GOT3 (cell line): ENCODE measurements at places on chromosomes 13 and 19.

GRCh38 chr19:38975861-38976271 lies 324 bp upstream of the FBXO17 start:
- no peak for DNase-seq

GRCh38 chr13:70964874-70965273 lies 856.6 kb upstream of the KLHL1 start:
- no peak for DNase-seq

GRCh38 chr19:2533686-2534422 lies 57.9 kb downstream of the GADD45B start:
- DNase-seq, result no peak

DNA sequence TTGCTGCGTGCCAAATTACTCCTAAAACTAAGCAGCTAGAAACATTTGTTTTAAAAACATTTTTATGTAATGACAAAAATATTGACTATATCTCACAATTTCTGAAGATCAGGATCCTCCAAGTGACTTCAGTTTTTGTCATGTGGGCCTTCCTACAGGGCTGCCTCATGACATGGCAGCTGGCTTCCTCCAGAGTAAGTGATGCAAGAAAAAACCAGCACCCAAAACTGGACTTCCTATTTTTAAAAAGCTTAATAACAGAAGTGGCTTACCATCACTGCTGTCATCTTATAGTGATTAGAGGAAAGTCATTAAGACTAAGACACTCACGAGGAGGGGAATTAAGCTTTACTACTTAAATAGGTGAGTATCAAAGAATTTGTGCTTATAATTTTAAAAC lies 681.7 kb downstream of the PCDH17 start:
- DNase-seq, result no peak

- DNase-seq, result peak; percentile 66
Observed at GRCh38 chr13:23888658-23889614, at the start of gene MIPEP. Gene MIPEP (minus strand): TSS chr13:23889400. CDS start chr13:23889320, 80 bp downstream.

GRCh38 chr13:79227418-79227817 lies 178.6 kb downstream of the RBM26 start:
- DNase-seq, result no peak

GRCh38 chr19:52296400-52296772 lies 583 bp upstream of the ZNF480 start:
- no peak for DNase-seq

DNA sequence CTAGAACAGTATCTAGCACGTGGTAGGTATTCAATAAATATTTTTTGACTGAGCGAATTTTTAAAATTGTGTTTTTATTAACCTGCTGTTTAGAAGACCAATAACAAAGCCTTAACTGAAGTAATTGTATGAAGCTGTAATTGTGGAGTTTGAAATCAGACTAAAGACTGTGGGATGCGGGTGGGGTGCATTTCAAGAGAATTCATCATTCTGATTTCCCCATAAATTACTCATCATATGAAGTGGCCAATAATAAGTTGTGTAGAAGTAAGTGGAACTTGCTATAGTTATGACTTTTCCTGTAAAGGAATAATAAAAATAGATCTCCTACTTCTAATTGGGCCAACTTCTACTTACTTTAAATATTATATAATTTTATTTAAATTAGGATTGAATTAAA lies 449.3 kb downstream of the PCDH9 start:
- no peak for DNase-seq

- no peak for DNase-seq
Observed at GRCh38 chr19:16605553-16605994, 22.4 kb downstream of the MED26 start.

GRCh38 chr13:40409278-40409677 lies 257.2 kb downstream of the FOXO1 start:
- no peak for DNase-seq

GRCh38 chr13:23583491-23583890 lies 13.3 kb downstream of the TNFRSF19 start:
- no peak for DNase-seq

DNA sequence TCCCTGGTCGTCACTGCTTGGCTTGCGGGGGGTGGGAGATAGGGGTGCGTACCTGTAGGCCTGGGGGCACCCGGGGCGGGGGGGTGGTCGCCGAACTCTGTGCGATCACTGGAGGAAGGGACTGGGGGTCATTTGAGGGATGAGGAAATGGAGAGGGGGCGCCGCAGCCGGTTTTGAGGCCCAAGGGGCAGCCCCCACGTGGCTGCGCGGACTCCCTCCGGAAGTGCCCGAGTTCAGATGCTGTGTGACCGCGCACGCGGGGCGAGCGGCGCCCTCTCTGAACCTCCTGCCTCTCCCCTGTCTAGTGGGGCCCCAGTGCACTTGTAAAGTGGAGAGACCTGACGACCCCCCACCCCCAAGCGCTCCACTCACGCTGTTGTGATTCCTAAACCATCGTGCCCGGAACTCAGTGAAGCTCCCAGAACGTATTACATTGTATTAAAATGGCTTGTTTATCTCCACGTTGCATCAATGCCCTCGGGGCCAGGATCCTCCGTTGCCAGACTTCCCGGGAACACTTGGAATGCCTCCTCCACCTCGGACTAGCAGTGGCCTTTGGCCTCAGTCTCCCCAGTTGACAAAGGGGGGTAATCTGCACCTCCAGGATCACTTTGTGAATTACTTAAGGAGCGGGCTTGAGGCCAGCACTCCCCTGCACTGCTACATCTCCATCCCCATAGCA lies 3.0 kb upstream of the NANOS3 start:
- DNase-seq, result no peak

DNA sequence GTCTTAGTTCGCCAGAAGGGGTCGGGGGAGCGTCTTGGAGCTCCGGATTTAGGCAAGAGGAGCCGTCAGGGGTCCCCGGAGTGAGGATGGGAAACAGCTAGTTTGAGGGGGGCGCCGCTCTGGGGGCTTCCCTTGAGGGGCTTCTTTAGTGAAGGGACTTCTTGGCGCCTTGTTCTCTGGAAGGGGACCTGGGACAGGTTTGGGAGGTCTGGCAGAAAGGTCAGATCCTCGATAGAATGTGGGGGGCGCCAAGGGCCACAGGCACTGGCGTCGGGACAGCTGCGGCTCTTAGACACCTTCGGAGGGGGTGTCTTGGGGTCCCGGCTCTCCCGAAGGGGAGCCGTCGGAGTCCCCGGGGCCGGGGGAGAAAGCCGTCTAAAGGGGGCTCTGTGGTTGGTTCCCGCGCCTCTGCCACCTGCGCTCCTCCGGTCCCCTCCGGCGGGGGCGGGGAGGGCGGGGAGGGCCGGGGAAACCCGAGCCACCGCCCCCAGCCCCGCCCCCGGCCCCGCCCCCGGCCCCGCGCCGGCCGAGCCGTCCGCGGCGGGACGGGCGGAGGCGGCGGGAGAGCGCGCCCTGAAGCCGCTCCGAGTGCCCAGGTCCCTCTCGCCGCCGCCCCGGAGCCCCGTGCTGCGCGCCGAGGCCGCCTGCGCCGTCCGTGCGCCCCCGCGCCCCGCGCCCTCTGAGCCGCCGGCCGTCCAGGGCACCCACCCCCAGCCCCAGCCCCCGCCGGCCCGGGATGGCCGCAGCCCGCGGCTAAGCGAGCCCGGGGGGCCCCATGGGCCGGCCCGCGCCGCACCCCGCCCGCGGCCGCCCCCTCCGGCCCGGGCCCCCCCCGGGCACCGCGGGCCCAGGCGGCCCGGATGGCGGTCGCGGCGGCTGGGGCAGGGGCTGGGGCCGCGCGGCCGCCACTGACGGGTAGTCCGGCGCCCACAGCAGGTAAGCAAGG lies at the start of gene NRTN:
Gene NRTN, plus strand, starts transcription at position 552 of the 946 bp plus-strand sequence. CDS start 19,099 bp downstream, outside the sequence.
- no peak for DNase-seq

GRCh38 chr19:12953138-12953798 lies 3.8 kb downstream of the GADD45GIP1 start:
- DNase-seq, result no peak

GRCh38 chr13:113650731-113651148 lies 7.3 kb downstream of the ATP4B start:
- no peak for DNase-seq

- DNase-seq, result no peak
Observed at GRCh38 chr13:50519866-50520265, 323.6 kb downstream of the DLEU7 start.

- DNase-seq, result peak; percentile 69
Observed at GRCh38 chr19:49676136-49676783, 811 bp upstream of the PRMT1 start.

DNA sequence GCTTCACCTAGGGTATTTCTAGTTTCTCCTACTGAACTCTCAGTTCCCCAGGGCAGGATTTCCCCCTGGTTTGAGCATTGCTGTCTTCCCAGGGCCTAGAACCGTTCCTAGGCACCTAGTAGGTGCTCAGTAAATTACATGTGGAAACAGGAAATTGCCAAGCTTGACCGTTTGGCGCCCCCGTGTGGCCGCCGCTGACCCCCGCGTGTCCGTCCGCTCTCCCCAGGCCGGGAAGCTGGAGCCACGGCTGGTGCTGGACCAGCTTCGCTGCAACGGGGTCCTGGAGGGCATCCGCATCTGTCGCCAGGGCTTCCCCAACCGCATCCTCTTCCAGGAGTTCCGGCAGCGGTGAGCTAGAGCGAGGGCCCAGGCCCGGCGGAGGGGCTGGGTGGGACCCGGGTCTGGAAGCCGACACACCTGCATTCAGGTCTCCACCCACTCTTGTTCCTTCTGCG lies 55.5 kb downstream of the MYH14 start:
- no peak for DNase-seq

- no peak for DNase-seq
Observed at GRCh38 chr13:42617221-42617620, 43.3 kb downstream of the TNFSF11 start.

- peak; percentile 74 for DNase-seq
Observed at GRCh38 chr19:2543463-2544442, 67.8 kb downstream of the GADD45B start.

DNA sequence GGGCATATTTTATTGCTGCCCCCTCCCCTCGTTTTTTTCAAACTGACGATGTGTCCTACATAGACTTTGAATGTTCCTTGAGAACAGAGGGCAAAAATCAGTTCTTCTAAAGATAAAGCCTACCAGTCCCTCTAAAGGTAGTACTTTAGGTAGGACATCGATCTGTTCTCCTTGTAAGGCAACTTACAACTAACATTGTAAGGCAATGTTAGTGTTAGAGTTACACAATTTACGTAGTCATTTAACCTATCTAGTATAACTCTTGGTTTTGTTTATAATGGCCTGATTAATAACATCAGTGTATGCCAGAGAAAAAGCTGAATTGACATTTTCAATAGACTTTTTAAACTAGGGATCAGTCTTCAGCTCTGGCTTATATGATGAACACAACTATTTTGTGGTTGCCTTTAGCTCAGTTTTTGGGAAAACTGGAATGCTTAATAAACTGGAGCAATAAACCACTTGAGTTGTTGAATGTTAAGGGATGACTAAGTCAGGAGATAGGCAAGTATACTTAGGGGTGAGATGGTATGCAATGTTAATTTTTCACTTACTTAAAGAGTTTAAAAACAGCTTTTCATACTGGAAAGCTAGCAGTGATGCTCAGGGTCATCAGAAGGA lies 2.2 kb downstream of the NDFIP2 start:
- no peak for DNase-seq

GRCh38 chr19:872266-872951 lies 12.9 kb downstream of the CFD start:
- no peak for DNase-seq

DNA sequence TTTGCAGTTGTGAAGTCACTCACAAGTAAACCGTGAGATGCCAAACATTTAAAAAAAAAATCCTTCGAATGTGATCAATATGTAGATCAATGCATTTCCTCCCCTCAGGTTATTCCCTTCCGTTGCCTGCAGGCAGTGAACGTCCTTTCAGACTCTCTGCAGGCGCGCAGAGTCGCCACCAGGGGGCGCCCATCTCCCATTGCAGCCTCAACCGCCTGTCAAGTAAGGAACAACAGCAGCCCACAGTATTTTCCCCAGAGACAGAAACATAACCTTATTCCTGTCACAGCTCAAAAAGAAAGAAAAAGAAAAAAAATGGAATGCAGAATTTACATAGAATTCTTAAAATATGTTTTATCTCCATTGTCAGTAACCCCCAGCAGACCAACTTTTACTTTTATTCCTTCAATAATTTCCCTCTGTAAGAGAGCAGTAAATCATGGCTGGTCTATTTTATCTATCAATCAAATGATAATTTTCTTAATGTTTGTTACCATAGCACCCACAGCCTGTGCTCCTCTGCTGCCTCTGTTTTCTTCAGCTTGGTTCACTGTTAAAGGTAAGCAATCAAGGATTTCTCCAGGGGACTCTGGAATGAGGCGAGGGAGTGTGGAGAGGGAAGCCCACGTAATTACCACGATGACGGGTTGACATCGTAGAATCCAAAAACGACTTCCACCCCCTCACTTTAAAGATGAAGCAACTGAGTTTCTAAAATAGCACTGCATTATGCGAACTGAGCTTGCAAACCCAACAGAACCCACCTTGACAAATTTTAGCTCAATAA lies 637.6 kb upstream of the ARGLU1 start:
- DNase-seq, result no peak

- no peak for DNase-seq
Observed at GRCh38 chr19:48433337-48433736, 12.4 kb upstream of the GRWD1 start.

- DNase-seq, result no peak
Observed at GRCh38 chr13:91058066-91058465, 289.4 kb upstream of the MIR17HG start.
